ENCODE measurements at places on chromosomes 1 and 21. TPM values are rescaled to one million over a fixed set of nuclear protein-coding genes. Genes with fewer than 3 reads are reported as not detected.

- DNase-seq = no peak
Observed at GRCh38 chr1:196034080-196034706, 574.0 kb downstream of the KCNT2 start.

GRCh38 chr1:200036619-200037270, 9.2 kb downstream of the NR5A2 start:
- DNase-seq = no peak

GRCh38 chr1:211944733-211945500, 90.4 kb downstream of the INTS7 start:
- DNase-seq = no peak

GRCh38 chr1:234864116-234864515, 254.1 kb upstream of the IRF2BP2 start:
- no peak for DNase-seq

- no peak for DNase-seq
Observed at GRCh38 chr1:225694151-225694603, 41.3 kb upstream of the ENAH start.

GRCh38 chr1:48059289-48059688, 62.1 kb upstream of the TRABD2B start:
- no peak for DNase-seq

DNA sequence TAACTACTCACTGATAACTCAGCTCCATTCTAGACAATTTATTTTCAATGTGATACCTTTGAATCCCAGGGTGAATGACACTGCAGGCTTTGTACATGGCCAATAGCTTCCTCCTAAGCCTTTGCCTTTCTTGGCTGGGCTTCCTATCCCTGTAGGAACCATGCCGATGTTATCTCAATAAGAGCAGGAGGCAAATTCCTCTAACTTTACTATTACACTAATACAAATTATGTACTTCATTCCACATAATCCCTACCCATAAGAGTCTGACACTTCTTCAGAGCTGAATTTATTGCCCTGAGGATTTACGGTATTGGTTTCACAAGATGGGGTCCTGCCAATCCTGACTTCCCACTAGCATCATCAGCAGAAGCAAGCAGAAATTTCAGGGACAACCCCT, 14.0 kb downstream of the TGFBR3 start:
- no peak for DNase-seq

DNA sequence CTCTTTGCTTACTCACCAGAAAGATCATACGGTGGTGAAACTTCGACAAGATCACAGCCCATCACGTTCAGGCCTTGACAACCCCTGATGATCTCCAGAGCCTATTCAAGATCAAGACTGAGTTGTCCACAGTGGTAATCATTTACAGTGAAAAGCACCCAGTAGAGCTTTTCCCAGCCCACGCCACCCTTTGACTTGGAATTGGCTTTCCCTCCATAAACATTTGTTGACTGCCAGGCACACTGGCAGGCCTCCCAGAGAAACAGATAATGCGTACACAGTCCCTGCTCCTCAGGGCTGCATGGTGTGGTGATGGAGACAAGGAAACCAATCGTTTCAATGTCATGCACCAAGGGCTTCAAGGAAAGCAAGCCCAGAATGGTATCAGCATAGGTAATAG, 10.1 kb downstream of the AGMAT start:
- DNase-seq = peak; percentile 10

Gene SYCP1
- total RNA-seq = not detected

Gene MTHFR
- 44.8 TPM for total RNA-seq

Gene OR2T33
- not detected for total RNA-seq

Gene CYP4Z1
- 4.3 TPM for total RNA-seq

Gene SPRR2G
- total RNA-seq = not detected

Gene UBL4B
- total RNA-seq = 0.63 TPM

Gene CFAP74
- 0.24 TPM for total RNA-seq

All from omental fat pad (tissue), 4 donors.